ENCODE measurements at places on chromosomes 12 and 14.

GRCh38 chr12:119431151-119431550 is 96.6 kb downstream of the CCDC60 start:
- peak; percentile 2 for DNase-seq

GRCh38 chr12:132451172-132451835 is 38.6 kb upstream of the FBRSL1 start:
- no peak for DNase-seq

DNA sequence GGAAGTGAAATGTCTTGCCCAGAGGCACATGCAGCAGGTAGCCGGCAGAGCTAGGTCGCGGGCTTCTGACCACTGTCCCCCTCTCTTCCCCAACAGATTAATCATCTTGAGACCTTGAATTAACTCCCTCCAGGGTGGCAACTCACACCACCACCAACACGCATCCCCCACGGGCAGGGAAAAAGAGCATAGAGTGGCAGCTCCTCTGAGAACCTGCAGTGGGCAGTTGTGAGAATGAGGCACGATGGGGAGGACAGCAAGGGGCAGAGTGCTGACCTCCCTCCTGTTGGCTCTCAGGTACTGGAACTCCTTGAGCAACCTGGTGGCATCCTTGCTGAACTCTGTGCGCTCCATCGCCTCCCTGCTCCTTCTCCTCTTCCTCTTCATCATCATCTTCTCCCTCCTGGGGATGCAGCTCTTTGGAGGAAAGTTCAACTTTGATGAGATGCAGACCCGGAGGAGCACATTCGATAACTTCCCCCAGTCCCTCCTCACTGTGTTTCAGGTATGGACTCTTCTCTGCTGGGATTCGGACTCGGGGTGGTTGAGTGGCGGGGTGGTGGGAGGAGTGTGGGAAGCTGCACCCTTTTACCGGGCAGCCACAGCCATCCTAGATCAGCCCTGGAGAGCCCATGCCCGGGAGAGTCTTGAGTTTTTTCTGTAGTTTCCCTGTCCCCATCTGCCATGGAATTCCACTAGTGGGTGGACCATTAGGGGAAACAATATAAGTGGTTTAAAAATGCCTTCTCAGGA is 213.3 kb upstream of the FKBP4 start:
- no peak for DNase-seq

- DNase-seq, result peak; percentile 84
These were observed 43.8 kb upstream of the NR2C1 start for GRCh38 chr12:95117178-95117599.

- DNase-seq, result no peak
These were observed 151.9 kb upstream of the ABCD2 start for GRCh38 chr12:39771456-39771855.

GRCh38 chr12:67740711-67741110 is 92.2 kb downstream of the DYRK2 start:
- DNase-seq, result no peak

DNA sequence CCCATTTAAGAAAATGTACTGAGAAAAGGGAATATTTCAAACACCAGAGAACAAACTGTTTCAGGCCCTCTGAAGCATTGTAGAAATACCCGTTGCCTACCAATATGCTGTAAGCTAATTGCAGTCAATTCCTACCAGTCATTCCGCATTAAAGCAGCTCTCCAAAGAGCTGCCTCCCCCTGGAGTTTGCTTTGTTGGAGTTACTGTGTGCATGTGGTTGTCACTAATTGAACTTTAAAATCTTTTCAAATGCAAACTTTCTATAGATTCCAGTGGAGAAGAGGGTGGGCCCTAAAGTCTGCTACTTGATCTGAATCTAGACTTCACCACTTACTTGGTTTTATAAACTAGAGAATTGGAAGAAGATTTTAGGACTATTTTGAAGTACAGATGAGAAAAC is 112.7 kb downstream of the PLXNC1 start:
- DNase-seq, result no peak

DNA sequence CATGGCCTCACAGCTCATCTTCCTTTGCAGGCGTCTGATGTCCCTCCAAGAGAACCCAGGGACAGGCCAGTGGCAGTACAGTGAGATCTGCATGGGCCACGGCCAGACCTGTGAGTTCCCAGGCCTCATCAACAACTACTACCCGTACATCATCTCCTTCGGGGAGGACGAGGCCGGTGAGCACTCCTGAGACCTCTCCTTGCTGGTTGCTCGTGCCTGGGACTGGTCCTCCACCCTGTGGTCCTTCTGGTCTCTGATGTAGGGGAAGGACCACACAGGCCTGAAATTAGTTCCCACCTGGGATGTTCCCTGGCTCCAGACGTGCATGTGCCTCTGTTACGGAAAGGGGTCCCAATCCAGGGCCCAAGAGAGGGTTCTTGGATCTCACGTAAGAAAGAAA is 17.9 kb downstream of the HHIPL1 start:
- DNase-seq, result no peak

DNA sequence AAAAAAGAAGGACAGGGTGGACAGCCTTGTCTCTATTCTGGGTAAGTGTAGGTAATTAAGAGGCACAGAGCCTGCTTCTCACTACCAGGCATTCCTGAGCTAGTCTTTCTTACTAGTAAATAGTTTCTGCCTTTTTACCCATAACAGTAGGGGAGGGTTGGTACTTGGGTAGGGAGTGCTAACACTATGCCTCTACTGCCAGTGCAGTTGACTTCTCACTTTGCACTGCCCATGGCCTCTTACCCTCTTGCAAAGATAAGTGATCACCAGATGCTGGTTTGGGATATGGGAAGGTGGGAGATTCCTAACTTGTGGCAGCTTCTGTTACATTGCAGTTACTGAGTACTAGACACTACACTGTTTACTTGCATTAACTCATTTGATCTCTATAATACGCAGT is 11.6 kb downstream of the AHSA1 start:
- DNase-seq, result no peak

DNA sequence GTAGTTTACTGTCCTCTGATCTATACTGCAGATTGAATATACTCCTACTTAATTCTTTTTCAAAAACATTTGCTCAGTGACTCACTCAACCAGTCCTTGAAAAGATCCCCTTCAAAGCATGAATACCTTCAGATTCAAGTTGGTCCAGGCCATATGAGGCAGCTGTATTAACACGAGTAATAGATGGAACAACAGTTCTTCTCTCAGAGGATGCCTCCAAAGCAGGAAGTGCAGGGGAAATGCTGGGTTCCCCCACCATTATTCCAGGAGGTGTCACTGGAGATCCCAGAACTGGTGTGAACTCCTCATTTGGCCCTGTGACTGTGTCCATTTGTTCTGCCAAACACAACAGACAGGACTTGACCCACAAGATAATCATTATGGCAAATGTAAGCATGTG is 20.6 kb downstream of the ARMH4 start:
- DNase-seq, result peak; percentile 34

GRCh38 chr14:23379366-23380196 is 2.7 kb downstream of the CMTM5 start:
- DNase-seq, result peak; percentile 60

DNA sequence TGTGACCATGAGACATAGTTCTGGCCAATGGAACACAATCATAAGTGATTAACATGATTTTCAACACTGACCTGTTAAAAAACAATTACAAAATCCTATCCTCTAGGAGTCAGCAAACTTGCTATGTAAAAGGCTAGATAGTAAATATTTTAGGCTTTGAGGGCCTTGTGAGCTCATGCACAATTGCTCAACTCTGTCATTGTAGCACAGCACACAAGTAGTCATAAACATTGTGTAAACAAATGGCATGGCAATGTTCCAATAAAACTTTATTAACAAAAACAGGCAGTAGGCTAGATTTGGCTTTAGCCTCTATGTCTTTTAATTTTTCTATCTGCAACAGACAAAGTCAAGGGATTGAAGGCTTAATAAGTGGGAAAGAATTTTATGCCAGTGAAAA is 350.7 kb downstream of the C12orf50 start:
- no peak for DNase-seq

GRCh38 chr14:32087907-32088306 is 10.8 kb downstream of the ARHGAP5 start:
- no peak for DNase-seq

- DNase-seq, result no peak
These were observed 3.7 kb upstream of the PAPLN start for GRCh38 chr14:73233564-73233963.

DNA sequence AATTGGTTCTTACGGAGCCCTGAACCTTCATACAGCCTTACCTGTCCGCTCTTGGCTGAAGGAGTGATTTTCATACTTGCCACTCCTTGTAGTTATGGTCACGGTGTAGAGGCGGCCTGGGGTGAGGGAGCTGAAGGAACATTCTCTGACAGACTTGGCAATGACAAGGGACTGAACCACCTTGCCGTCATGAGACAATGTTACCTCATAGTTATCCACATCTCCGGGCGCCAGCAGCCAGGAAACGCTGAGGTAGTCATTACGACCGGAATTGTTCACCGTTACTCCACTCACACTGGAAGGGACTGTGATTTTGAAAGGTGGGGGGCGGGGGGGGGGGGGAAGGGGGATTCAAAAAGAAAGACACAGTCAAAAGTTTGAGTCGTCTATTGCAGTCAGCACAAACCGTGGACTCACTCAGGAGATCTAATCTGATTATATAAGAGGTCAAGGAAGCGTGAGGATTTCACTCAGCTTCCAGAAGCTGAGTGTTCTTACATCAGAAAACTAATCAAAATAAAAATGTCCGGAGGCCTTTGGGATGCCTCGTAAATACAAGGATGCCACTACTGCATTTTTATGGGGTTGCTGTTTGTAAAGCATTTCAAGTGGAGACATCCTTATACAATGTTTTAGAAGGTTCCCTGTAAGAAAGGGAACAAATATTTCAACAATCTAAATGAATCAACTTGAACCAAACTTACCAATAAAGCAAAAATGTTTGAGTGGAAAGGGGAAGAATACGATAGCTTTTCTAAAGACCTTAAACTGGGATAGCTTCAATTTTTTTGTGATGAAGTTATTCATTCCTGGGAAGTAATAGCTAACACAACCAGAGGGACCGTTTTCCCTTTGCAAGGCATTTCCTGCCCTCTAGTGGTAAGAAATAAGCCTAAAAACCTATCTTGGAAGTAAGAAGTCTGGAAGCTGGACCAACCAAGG is 60.6 kb downstream of the PTPRB start:
- peak; percentile 81 for DNase-seq

GRCh38 chr12:71890475-71890874 is 48.2 kb upstream of the TPH2 start:
- DNase-seq, result no peak

DNA sequence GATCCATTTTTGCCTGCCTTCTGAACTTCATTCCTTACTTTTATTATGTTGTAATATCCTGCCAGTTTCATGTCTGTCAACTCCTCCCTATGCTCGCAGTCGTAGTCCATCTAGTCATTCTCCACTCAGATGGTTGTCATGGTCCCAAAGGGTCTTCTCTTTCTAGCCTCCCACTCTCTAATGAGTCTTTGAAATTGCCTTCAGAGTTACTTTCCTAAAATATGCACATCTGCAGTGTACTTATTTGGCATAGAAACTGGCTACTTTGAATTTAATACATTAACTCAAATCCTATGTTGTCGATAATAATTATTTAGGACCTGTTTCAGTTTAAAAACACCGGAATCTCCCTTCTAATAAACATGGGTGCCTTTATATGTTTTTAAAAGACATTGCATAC is 101.0 kb downstream of the PDE3A start:
- DNase-seq, result no peak

DNA sequence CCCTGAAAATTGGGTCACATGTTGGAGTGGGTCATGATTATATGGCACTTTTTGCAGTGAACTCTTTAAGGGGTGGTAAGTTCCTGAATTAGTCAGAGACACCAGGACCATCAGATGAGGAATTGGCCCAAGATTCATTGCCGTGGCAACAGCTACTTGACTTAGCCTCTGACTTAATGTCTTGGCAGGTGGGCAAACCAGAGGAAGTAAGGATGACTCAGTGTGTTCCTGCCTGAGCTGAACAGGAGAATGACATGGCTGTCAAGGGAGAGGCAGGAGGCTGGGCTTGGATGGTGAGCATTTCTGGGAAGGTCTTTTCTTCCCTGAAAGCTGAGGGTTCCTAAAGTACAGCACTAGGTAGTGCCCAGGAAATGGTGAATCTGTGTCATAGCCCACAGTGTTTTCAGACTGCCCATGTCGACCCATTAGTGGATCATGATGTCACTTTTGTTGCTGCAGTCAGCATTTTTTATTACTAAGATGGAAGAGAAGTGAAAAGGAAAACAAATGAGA is 170.1 kb upstream of the PWP1 start:
- no peak for DNase-seq

- DNase-seq, result no peak
These were observed 26.2 kb upstream of the GNG2 start for GRCh38 chr14:51834240-51834639.

DNA sequence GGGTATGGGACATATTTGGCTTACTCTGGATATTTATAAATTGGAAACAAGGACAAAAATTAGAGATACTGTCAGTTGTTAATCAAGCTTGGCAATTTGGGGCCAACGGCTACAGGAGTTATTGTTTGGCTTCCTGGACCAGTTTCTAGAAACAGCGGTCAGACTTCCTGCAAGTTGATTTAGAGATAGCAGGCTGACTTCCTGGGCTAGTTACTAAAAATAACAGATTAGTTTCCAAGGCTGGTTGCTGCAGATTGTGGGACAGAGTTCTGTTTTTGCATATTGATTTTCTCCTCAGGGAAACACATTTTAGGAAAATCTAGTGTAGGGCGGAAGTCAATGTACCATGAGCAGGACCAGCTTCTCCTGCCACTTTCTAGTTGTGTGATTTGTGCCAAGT is 144.0 kb upstream of the TMPO start:
- DNase-seq, result no peak

DNA sequence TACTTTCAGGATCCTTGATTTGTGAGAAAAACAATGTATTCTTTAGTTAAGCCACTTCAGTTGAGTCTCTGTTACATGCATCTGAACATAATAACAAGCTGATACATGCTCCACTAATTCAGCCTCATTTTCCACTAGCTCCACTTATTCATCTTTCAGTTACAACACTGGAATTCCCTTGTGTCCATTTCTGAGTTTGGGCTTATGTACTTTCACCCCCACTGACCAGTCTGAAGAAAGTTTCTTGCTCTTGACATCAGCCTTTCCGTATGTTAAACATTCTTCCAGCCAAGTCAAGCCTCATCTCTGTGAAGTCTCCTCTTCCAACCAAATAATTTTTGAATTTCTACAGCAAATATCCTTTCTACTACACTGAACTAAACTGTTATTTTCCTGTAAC is 592.5 kb upstream of the NOVA1 start:
- DNase-seq, result no peak

GRCh38 chr12:113064395-113065125 is 8.0 kb downstream of the DTX1 start:
- no peak for DNase-seq

DNA sequence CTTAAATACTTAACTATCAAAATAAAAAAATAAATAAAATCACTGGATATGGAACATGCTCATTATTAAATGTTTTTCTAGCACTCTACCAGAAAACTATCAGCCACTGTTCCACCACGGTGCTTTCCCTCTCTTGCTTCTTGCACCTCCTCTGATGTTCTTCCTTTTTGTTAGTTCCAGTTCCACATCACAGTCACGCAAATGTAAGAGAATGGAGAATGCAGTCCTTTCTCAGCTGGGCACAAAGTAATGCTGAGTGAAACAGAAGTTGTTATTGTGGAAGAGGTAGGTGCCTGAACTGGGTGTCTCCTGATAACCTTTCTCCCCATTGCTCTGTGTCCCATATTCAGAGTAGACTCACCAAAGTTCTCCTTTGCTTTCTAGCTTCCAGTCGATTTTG is 1116.9 kb upstream of the TMEM132C start:
- no peak for DNase-seq

Data from OCI-M1 (cell line).